ENCODE measurements at places on chromosomes 3 and 15. TPM values are rescaled to one million over a fixed set of nuclear protein-coding genes. Genes with fewer than 3 reads are reported as not detected.

DNA sequence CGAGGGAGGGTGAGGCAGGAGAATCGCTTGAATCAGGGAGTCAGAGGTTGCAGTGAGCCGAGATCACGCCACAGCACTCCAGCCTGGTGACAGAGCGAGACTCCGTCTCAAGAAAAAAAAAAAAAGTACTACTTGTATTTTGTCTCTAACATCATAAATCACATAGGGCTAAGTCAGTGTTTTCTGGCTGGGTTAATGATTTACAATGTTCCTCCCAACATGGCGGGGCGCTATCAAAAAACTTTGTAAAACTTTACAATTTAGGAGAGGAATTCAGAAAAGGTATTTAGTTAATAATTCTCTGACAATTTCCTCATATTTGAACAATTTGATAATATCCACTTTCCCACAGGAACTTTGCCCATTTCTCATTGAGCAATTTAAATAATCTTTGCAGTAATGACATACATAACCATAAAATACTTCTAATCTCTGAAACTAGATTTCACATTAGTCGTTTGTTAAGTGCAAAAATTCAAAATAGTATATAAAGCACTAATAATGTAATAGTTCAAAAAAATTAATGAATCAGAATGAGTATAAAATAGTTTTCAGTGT lies 26.6 kb upstream of the B3GNT5 start:
- DNase-seq: no peak

- DNase-seq: no peak
Observed at GRCh38 chr3:42250761-42251160, 15.2 kb downstream of the CCK start.

GRCh38 chr15:35755237-35755802 lies 209.4 kb upstream of the DPH6 start:
- DNase-seq: no peak

DNA sequence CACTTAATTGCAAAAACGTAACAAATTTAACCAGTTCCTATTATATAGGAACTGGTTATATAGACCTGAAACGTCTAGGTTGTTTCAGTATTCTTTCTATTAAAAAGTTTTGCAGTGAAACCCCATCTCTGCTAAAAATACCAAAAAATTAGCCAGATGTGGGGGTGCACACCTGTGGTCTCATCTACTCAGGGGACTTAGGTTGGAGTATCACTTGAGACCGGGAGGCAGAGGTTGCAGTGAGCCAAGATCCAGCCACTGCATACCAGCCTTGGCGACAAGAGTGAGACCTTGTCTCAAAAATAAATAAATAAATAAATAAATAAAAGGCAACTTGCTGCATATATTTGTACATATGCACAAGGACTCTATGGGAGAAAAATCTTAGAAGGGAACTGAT lies 387.0 kb downstream of the TUSC7 start:
- DNase-seq: no peak

- DNase-seq: no peak
Observed at GRCh38 chr3:184470551-184470950, 90.7 kb downstream of the CHRD start.

DNA sequence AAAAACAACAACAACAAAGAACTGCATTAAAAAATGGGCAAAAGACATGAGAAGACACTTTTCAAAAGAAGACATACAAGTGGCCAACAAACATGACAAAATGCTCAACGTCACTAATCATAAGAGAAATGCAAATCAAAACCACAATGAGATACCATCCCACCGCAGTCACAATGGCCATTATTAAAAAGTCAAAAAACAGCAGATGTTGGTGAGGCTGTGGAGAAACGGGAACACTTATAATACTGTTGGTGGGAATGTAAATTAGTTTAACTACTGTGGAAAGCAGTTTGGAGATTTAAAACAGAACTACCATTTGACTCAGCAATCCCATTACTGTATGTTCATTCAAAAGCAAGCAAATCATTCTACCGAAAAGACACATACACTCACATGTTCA lies 15.1 kb downstream of the EIF1B start:
- no peak for DNase-seq

DNA sequence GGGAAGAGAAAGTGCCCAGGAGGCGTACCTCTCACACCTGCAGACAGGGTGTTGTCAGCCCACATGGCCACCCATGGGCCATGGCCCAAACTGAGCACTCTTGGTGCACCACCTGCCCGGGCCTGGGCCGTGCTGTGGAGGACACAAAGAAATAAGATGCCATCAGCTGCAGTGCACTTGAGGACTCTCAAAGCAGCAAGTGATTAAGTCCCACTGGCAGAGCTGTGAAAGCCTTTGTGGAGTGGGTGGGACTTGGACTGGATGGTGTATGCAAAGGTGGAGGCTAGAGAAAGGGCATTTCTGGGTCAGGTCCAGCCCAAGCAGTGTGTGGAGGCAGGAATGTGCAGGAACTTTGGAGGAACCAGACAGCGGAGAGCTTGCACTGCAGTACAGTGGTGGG lies 122.3 kb downstream of the MEGF11 start:
- no peak for DNase-seq

- DNase-seq: no peak
Observed at GRCh38 chr15:41511331-41511898, 2.2 kb downstream of the LTK start.

DNA sequence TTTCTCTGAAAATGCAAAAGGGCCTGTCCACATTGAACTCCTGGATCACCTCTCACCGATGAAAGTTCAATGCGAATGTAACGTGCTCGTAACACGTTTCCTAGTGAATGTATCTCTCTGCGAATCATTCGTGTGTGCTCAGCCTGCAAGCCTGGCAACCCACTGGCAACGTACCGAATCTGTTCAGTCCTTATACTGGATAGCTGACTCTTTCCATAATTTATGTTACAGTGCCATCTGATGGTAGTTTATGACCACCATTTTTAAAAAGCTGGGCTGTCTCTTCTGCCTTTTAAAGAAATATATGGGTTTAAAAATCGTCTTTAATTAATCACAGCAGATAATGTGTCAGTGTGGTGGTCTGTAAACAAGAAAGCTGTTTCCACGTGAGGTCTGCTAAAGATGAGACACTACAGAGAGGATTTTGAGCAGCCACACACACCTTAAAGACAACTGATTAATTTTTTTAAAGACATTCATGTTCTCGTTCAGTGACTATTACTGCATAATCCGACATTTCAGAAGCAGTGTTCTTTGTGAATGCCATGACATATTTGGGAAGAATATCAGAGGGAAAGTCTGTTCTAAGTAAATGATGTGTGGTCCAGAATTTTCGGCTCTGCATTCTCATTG lies 69.4 kb upstream of the FOXP1 start:
- DNase-seq: peak; percentile 69

GRCh38 chr3:22371036-22371435 lies 620.0 kb upstream of the ZNF385D start:
- DNase-seq: no peak

GRCh38 chr3:106302451-106303221 lies 433.8 kb upstream of the CBLB start:
- peak; percentile 39 for DNase-seq

- no peak for DNase-seq
Observed at GRCh38 chr15:60155661-60156060, 151.6 kb downstream of the FOXB1 start.

GRCh38 chr3:71708476-71709105 lies 16.6 kb downstream of the EIF4E3 start:
- DNase-seq: no peak

GRCh38 chr3:65196663-65197062 lies 508.9 kb upstream of the ADAMTS9 start:
- no peak for DNase-seq

GOLGA6B gene
- polyA plus RNA-seq: not detected

UBR1 gene
- polyA plus RNA-seq: 14.5 TPM
